ENCODE measurements at places on chromosomes 7 and 10.

DNA sequence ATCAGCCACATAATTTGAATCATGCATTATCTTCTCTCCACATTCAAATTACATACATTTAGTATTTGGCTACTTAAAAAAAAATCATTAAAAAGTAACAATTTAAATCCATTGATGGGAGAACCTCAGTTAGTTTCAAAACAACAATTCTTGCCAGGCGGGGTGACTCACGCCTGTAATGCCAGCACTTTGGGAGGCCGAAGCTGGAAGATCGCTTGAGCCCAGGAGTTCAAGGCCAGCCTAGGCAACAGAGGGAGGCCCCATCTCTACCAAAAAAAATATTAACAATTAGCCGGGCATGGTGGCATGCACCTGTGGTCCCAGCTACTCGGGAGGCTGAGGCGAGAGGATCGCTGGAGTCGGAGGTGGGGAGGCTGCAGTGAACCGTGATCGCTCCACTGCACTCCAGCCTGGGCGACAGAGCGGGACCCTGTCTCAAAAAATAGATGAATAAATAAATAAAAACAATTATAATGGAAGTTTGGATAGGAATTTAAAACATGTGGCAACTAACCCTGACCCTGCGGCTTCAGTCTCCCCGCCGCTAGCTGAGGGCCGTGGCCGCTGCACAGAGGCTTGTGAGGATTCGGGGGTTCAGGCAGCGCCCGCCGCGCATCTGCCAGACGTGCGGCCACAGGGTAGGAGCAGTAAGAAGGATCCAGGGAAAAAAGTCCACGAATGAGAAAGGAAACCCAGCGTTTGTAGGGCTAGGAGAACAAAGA lies 1.1 kb upstream of the CSGALNACT2 start:
- no peak for DNase-seq

GRCh38 chr7:147523056-147523455 lies 1067.5 kb upstream of the C7orf33 start:
- no peak for DNase-seq

DNA sequence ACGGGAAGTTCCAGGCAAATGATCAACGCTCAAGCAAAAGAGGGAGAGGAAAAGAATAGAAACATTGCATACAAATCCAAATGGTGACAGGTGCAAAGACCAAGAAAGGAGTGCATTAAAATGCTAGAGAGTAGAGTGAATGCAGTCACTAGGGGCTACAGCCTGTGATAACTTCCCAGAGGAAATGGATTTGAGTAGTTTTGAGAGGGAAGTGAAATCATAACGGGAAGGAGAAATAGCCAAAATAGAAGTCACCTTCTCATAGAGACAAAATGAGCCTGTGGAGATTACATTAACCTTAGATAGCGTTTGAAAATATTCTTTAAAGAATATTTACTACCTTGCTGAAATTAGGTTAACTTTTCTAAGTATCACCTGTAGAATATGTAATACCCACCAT lies 26.5 kb downstream of the NUP42 start:
- DNase-seq, result no peak

GRCh38 chr10:59434463-59435321 lies 72.3 kb upstream of the FAM13C start:
- DNase-seq, result no peak

DNA sequence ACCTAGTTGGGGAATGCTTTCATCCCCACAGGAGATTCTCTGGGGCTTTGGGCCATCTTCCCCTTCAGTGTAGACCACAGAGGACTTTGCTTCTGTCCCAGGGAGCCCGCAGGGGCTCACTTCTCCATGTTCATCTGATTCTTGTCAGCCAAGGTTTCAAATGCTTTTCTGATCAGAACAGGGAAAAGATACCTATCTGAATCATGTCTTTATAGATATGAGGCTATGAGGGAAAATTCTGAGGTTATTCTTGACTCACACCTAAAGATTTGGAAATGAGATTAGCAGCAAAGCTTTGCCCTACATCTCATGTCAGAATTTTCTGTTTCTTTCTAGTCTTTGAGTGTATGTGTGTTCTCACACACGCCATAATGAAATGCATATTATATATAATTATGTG lies 53.3 kb downstream of the FIGNL1 start:
- DNase-seq, result no peak

DNA sequence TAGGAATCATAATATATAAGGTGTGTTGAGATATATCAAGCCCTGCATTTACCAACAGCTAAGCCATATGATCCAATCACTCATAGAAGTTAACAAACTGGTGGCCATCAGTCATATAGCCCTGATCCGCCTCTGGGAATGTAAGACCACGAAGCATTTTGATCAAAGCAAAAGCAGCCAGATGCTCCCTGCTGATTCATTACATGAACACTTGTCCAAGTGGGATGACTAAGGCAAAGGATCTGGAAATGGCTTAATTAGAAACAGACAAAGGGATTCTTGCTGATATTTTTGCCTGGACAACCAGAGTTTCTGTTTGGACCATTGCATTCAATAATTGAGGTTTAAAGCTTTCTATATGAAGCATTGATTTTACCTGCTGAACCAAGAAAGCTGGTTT lies 535.5 kb downstream of the GPAM start:
- DNase-seq, result no peak

DNA sequence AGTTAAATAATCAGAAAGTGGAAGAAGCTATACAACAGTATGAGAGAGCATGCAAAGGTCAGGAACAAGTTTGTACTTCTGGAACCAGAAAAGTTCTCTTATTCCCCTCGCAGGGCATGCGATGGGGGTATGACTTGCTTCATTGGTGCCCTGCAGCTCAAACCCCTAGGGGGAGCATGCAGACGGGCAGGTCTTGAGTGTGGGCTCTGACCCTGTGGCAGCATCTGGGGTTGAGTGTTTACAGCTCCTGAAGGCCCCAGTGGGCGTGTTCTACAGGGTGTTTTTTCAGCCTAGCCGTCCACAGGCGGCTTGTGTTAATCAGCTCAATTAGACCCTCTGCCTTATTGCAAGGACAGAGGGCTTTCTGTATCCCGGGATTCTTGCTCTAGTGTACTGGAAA lies 44.5 kb downstream of the KIF20B start:
- DNase-seq, result no peak

- peak; percentile 9 for DNase-seq
Measured at GRCh38 chr10:44513591-44513990, 128.7 kb upstream of the CXCL12 start.

DNA sequence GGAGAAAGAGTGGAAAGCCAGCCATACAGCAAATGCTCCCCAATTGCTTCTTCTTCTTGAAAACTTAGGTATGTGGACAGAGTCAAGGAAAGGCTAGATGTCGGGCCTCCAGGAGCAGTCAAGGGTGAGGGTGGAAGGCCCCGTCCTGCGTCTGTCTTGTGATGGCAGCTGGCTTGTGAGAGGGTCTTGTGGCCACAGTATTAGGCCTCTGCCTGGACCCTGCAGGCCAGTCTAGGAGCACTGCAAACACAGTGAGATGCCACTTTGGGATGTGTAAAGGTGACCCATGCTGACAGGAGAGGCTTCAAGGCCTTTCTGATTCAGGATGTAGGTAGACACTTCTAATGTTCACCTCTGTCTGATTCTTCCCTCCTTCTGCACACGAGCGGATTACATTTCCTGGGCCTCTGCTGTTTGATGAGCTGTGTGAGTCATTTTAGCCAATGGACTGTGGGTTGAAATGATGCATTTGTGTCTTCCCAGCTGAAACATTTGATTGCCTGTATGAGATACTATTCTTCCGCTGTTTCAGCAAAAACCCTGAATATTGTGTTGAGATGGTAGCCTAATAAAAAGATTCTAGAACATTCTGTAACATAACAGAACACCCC lies 135.4 kb downstream of the EMX2 start:
- DNase-seq, result no peak

- DNase-seq, result peak; percentile 7
Measured at GRCh38 chr10:131703941-131704340, 196.9 kb upstream of the PPP2R2D start.

DNA sequence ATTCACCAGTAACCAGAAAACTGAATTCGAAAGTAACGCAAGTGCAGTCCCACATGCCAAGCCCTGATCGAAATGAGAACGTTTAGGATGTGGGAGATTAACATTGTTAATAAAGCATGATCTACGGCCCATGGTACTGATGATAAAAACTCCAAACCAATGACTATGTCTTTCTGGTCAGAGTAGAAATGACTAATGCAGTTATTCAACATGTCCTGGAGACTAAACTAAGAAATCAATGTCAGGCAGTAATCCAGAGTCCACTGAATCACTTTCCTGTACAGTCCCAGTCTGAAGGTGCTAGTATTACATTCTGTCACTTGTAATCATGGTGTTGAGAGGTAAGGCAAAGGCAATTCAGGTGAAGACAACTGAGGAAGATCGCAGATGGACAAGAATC lies 14.4 kb downstream of the NPSR1 start:
- DNase-seq, result no peak

DNA sequence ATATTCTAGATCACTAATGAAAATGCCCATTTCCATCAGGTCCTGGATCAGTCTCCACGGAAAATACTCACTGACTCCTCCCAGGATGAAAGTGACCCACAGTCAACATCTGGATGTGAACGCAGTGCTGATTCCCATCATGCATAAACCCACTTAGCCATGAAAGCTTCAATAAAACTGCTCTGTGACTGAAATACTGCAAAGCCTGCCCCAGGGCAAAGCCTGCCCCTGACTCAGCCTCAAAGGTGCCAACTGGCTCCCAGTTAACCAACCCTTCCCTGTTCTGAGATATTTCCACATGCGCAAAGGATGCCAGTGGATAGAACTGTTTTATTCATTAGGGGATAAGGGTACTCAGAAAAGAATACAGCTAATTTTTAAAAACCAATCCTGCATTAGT lies 24.0 kb downstream of the OSBPL3 start:
- DNase-seq, result no peak

DNA sequence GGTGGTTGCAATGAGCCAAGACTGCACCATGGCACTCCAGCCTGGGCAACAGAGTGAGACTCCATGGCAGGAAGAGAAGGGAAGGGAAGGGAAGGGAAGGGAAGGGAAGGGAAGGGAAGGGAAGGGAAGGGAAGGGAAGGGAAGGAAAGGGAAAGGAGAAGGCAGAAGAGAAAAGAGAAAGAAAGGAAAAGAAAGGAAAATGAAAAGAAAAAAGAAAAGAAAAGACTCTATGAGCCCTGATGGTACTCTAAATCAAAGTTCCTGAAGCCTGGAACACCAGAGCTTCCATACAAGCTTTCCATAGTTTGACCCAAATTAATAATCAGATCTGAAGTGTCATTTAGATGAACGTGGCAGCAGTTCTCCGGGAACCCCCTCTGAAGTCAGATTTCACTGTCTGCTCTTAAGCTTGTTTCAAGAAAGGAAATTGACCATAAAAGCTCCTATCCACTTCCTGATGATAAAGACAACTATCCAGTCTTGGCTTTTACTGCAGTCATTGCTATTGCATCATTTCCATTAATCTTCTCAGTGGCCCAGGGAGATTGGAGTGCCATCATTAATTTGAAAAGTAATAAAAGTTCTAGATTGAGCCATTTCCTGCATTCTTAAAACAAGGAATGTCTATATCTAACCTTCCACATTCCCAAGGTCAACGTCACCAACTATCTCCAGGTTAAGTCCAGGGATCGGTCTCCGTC lies 44.2 kb upstream of the FRMD4A start:
- no peak for DNase-seq

- DNase-seq, result no peak
Measured at GRCh38 chr7:132406039-132406438, 170.2 kb downstream of the PLXNA4 start.

DNA sequence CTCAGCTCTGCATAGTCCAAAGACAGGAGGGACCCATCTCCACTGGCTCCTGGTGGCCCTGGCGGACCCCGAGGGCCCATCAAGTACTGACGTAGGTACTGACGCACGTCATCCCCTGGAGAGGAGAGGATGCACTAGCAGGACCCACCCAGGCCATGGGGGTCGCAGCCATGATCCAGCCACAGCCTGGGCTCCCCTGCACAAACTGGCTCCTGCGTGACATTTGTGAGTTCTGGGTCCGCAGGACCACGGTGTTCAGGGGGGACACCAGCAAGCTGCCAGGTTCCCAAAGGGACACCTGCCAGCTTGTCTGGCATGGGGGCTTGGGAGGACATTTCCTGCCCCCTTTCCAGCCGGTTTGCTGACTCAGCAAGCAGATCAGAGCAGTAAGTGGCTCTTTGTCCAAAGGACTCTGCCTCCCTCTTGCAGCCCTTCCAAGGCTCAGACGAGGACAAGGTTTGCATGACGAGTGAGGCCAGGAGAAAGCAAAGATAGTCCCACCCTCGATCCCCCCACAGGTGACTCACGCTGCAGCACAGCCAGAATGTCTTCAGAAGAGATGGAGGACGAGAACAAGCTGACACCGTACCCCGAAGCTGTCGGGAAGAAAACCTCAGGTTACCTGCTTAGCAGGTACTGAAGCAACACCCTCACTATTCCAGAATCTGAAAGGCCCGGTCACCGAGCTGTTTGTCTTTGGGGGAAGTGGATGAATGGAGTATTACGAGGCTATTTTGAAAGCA lies 49.0 kb downstream of the COL17A1 start:
- no peak for DNase-seq

DNA sequence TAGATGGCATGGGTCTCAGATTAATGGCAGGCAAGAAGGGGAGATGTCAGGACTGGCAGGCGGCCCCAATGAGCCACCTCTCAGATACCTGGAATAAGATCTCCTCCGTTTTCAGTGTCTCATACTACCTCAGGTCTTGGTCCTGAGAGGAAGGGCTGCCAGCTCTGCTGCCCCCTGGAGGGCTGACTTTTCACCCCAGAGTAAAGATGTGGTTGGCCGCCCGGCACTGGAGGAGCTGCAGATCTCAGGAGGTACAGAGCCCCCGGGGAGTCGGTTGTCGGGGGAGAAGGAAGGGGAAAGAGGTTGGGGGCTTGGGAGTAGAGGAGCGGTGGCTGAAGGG lies 642 bp upstream of the COL13A1 start:
- peak; percentile 73 for DNase-seq

DNA sequence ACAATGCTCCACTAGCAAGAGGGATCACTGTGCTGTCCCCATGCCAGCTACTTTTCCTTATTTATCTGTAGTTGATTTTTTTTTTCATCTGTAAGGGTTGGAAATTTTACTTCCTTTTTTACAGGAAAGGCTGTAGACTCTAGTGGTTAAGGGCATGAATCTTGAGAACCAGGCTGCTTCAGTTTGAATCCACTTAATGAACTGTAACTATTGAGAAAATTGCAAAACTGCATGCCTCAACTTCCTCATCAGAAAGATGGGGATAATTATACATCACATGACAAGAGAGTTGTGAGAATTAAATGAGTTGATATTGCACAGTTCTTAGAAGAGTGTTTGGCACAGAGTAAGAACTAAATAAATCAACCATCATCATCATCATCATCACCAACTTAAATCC lies 106.4 kb upstream of the GSDME start:
- DNase-seq, result no peak

DNA sequence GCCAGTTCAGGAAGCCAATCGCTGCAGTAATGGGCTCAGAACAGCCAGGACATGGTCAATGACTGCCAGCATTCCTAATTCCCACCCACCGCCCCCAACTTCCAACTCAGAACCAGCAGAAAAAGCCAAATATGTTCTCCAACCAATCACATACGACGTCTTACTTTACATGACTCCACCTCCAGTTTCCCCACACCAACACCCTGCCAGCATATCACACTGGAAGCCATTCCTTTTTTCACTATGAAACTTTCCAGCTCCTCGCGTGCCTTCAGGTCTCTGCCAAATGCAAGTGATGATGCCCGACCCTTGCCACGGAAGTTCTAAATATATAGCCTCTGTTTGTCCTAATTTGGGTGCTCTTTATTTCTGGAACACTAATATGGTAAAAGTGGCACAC lies 12.5 kb downstream of the NPS start:
- no peak for DNase-seq

Data from iPS-NIHi11 (cell line).